ENCODE measurements at places on chromosomes 2 and 18. TPM values are rescaled to one million over a fixed set of nuclear protein-coding genes. Genes with fewer than 3 reads are reported as not detected.

SIX3 gene
- not detected for total RNA-seq

IL1RN gene
- not detected for total RNA-seq

DSC3 gene
- 0.38 TPM for total RNA-seq

RAB6C gene
- total RNA-seq, result not detected

KLF7 gene
- total RNA-seq, result 31.7 TPM

LTBP1 gene
- 10.7 TPM for total RNA-seq

SLC5A7 gene
- total RNA-seq, result not detected

REG3A gene
- not detected for total RNA-seq

POTEC gene
- not detected for total RNA-seq

CENPO gene
- 8.5 TPM for total RNA-seq

PLEK gene
- total RNA-seq, result 0.09 TPM

TRIM43 gene
- not detected for total RNA-seq

ATP5MC3 gene
- 100 TPM for total RNA-seq

PROC gene
- total RNA-seq, result not detected

DYNAP gene
- total RNA-seq, result not detected

SERPINB12 gene
- total RNA-seq, result not detected

TUBA4B gene
- not detected for total RNA-seq

GPAT2 gene
- total RNA-seq, result 11.9 TPM

VAMP5 gene
- total RNA-seq, result 88.9 TPM

CYP26B1 gene
- total RNA-seq, result 1.3 TPM

ABCG5 gene
- total RNA-seq, result not detected

UGT1A5 gene
- total RNA-seq, result not detected

LINC00305 gene
- not detected for total RNA-seq

FAM98A gene
- total RNA-seq, result 33.4 TPM

PLB1 gene
- total RNA-seq, result 0.36 TPM

CLK1 gene
- 84.1 TPM for total RNA-seq

CXCR1 gene
- total RNA-seq, result not detected

GKN1 gene
- not detected for total RNA-seq

IL36G gene
- not detected for total RNA-seq

CPO gene
- total RNA-seq, result not detected

ESCO1 gene
- total RNA-seq, result 9.6 TPM

AMER3 gene
- total RNA-seq, result not detected

HOXD13 gene
- total RNA-seq, result not detected

SPC25 gene
- 6.4 TPM for total RNA-seq

REG1B gene
- total RNA-seq, result not detected

VSNL1 gene
- total RNA-seq, result not detected

C1GALT1C1L gene
- total RNA-seq, result 0.09 TPM

All from endothelial cell of coronary artery (primary cell).